ENCODE measurements at places on chromosomes 2 and 18.

DNA sequence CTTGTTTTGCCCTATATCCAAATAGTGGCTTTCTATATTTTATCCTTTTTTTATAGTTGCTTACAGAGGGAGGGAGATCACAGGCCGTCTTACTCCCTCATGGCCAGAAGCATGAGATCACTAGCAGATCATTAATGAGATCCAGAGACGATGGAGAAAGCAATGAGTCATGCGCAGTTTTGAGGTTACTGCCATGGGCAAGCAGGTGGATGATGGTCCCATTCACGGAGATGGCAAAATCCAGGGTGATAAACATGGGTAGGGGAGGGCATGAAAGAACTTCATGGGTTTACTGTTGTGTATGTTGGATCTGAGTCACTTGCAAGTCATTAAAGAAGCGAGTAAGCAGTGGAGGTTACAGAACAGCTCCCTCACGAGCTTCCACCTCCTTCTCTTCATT, 60.4 kb downstream of the C18orf63 start:
- no peak for DNase-seq

DNA sequence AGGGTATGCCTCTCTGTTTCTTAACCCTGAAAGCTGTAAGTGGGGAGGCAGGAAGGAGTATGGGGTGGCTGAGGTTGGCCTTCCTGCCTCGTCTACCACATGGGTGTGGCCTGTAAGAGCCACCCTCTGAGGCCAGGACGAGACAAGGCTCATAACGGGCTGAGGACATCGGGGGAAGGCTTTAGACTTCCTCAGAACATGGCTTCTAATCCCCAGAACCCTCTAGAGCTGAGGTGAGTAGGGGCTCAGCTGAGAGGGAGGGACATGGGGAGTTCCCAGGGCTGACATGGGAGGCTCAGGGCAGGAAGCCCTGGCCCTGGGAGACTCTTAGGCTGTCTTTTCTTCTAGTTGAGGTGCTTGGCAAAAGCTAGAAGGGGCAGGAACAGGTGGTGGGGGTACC, 36.7 kb downstream of the EMX1 start:
- no peak for DNase-seq

DNA sequence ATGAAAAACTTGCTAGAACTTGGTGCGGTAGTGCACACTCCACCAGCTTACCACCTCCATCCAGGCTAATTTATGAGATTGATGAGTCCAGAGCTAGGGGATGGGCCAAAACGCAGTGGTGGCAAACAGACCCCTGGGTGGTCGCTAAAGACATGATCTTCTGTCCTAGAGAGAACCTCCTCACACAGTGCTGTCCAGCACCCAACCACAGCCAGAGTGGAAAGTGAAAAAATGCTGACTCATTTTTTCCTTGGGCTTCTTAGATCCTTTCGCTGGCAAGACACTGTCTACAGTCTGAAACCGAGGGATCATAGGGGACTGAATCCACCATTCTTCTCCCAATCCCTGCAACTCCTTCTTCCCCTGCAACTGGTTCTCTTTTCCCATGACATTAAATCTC, 4.1 kb downstream of the ANTXR1 start:
- no peak for DNase-seq

- no peak for DNase-seq
Measured at GRCh38 chr2:168912901-168913369, 11.8 kb downstream of the G6PC2 start.

DNA sequence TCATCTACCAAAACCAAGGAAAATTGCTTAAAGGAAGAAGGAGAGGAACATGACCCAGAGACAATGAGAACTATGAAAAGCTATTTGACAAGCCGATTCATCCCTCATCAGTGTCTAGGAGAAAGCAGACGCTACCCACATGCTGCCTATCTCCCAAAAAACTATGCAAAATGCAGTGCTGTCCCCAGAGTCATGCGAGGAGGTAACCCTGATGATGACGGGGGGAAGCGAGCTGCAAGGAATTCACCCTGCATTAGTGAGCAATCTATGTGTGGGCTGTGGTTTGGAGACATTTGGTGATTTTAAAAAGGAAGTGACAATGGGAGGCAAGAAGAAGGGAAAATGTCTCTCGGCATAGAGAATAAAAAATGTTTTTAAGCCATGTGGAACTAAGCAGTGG, 472.7 kb downstream of the CMPK2 start:
- DNase-seq: no peak

- no peak for DNase-seq
Measured at GRCh38 chr2:56801214-56801613, 617.4 kb downstream of the CCDC85A start.

GRCh38 chr18:75185460-75185859, 23.5 kb downstream of the PTGR3 start:
- no peak for DNase-seq

- no peak for DNase-seq
Measured at GRCh38 chr18:10298346-10298745, 156.1 kb upstream of the APCDD1 start.

DNA sequence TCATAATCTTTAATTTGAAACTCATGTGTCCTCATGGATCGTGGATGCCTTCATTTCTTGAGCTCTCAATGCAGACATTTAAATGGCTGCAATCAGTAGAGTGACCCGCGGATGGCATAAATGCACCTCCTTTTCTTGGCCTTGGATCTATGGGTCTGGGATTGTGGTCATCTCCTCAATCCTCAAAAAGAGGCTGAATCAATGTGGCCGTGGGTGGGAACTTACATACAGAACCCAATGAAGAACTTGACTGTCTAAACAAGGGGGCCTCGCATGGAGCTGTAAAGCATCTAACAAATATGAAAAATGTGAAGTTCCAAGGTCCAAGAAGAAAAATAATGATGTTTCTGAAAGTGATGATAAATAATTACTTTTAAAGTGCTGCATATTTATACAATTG, 2.9 kb downstream of the HOXD13 start:
- no peak for DNase-seq

DNA sequence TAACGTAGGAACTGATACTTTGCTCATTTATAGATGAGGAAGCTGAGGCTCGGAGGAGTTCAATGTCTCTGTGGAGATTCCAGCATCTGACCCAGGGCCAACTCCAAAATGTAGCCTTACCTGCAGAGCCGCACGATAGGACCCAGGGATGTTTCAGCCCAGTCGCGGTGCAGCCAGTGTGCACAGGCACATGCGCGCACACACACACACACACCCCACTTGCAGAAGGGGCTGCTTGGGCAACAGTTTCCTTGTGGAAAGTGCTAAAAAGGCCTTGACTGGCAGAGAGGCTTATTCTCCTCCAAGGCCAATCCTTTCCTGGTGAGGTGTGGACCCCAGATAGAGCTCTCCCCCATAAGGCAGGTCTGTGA, 101.7 kb downstream of the ZFP36L2 start:
- no peak for DNase-seq

GRCh38 chr2:189581354-189582139, 961 bp upstream of the SLC40A1 start:
- DNase-seq: no peak

- DNase-seq: no peak
Measured at GRCh38 chr18:75714766-75715165, 287.3 kb upstream of the SMIM21 start.

GRCh38 chr2:240419271-240419670, 16.2 kb upstream of the GPC1 start:
- no peak for DNase-seq

DNA sequence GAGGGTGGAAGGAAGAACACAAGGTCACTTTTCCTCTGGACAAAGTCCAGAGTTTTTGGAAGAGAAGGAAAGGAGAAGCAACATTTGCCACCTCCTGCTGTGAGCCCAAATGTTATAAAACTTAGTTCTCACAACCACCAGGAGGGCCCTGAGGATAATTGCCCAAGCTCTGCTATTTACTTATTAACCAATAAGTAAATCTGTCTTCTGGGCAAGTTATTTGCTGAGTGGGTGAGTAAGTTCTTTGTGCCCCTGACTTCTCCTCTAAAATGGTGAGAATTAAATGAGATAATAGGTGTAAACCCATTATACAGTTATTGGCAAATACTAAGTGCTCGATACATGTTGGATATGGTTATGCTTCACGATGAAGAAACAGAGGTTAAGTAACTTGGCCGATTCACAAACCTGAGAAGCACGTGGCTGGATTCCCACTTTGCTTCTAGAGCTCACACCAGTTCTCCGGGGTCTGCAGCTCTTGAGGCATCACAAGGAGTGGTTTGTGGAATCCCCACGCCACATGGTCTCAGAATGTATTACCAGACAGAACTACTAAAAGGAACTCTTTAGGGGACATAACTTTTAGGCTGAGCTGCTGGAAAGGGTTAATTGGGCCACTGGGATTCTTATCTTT, 164.1 kb downstream of the MYCN start:
- no peak for DNase-seq

DNA sequence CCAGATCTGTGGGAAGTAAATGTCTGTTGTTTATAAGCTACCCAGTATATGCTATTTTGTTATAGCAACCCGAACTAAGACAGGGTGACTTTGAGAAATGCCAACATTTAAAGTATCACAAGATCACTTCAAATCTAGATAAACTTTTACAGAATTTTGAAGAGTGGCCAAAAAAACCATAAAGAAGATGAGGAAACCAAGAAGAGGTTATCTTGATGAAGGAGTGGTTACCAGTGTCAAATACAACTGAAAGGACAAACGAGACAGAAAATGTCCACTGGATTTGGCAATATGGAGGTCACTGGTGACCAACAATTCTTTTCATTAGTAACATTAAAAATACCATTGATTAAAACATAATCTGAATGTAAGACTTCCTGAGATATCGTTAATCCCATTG, 235.7 kb downstream of the DYM start:
- no peak for DNase-seq

GRCh38 chr2:11797846-11798245, 51.4 kb downstream of the LPIN1 start:
- no peak for DNase-seq

DNA sequence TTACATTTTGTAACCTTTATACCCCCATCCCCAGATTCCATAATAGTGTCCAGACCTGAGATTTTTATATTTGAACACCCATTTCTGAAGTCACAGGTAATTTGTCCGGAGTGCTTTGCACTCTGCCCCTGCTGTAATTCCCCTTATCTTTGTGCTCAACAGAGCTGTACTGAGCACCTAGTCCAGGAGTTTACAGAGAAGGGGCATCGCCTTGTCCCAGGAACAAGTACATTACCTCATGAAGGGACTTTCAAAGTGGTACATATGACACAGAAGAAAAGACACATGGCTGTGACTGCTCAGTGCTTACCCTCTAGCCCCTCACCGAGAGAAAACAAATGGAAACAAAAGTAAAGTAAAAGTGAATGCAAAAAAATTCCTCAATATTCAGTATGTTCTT, 373.5 kb downstream of the SOX11 start:
- no peak for DNase-seq

- no peak for DNase-seq
Measured at GRCh38 chr18:63617049-63617914, 26.8 kb downstream of the SERPINB4 start.

DNA sequence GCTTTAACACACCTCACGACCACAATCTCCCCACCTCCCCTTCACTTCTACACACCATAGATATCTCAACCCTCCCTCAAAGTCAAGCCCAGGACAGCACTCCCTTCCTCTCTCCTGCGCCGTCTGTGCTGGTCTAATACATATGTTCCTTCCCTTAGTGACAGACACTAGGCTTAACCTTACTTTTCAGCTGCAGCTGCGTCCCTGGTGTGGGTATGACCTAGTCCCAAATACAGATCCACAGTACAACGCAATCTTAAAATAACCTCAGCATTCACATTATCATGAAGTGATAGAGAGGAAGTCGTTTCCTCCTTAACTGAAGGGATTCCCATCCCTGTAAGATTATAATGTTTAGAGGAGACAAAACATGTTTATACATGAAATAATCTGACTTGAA, 192.7 kb upstream of the TANK start:
- no peak for DNase-seq

DNA sequence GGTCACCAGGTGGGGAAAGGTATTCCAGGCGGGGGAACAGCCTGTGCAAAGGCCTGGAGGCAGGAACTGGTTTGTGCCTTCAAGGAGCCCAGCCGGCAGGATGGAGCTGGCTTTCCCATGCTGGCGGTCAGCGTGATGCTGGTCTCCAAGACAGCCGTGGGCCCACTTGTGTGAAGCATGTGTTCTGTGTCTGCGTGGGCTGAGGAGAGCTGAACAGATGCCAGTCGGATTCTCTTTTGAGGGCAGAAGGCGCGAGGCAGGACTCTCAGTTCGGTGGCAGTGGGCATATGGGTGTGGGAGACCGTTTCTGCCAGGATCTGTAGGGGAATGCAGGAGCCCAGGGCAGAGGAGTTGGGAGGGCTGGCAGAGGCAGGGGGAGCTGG, 191.6 kb downstream of the TWIST2 start:
- DNase-seq: no peak

Measured in stimulated activated naive CD4-positive, alpha-beta T cell (primary cell).